Activated CD4-positive, alpha-beta T cell treated with anti-CD3 and anti-CD28 coated beads, Interleukin-2, amount 10 ng/mL, durations not matched to agents 7 days and 5 days (primary cell): ENCODE measurements at places on chromosomes 2 and 18. TPM values are rescaled to one million over a fixed set of nuclear protein-coding genes. Genes with fewer than 3 reads are reported as not detected.

Gene ORC4
- 35.4 TPM for total RNA-seq

Gene RNF152
- total RNA-seq = 0.17 TPM

DNA sequence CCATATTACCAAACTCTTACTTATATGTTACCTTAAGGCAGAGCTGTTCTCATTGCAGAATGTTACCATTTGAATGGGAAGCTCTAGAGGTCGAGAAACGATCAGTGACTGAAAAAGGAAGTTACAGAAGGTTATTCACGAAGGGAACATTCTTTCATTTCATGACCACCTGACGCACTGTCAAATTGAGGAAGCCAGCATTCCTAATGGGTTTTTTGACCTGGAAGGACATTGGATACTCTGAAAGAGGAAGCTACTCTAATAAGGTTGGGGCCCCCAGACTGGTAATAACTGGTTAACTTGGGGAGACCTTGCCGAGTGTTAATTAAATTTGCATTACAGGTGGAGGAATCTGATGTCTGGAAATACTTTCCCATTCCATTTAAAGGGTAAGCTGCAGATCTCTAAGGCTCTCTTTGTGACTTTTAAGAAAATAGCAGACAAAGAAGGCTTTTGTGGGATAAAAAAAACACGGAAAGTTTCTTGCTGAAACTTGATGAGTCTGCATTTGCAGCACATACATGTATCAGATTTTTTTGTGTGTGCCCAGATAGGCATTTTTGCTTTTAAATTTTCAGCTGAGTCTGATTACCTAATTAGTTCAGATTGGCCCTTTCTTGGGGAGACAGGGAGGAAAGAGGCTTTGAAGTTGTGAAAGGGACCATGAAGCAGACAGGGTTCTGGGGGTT lies 137.1 kb downstream of the LTBP1 start:
- DNase-seq = no peak

- no peak for DNase-seq
Observed at GRCh38 chr2:156481312-156481711, 45.1 kb downstream of the GPD2 start.

- DNase-seq = no peak
Observed at GRCh38 chr18:12630136-12630535, 27.8 kb downstream of the SPIRE1 start.

- peak; percentile 92 for DNase-seq
Observed at GRCh38 chr2:60819155-60819862, 62.1 kb upstream of the REL start.

DNA sequence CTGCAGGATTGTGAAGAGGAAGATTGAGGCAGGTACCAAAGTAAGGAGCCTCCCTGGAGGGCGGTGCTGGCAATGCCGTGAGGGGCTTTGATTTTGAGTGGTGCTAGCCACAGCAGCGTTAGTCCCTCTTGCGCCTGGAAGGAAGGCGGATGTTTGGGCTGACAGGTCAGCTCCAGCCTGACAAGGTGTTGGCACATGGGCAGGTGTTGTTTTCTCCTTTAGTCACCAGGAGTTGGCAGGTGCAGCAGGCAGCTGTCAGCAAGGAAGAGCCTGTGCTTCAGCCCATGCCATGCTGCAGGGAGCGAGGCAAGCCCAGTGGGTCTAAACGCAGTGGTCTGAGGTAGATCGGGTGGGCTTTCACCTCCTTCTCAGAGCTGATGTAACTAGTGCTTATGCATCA lies 8.5 kb downstream of the SEC11C start:
- DNase-seq = no peak

Gene LRATD1
- not detected for total RNA-seq

- DNase-seq = no peak
Observed at GRCh38 chr18:4125627-4126230, 329.4 kb downstream of the DLGAP1 start.

DNA sequence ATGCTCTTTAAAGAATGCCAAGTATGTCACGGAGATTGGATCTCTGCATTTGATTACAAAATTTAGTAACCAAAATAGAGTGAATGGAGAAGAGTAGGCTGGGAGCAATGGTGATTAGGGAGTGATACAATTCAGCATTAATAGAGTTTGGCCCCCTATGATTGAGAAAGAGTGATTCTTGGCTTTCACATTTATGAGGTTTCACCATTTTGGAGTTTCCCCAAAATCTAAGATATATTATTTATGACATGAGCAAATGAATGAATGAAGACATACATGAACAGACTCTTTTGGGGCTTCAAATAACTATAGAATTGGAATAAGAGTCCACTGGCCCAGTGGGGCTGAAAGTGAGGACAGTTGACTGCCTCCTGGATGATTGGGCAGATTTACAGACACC lies 255.2 kb downstream of the LPIN1 start:
- DNase-seq = no peak

GRCh38 chr18:79937103-79937860 lies 14.2 kb downstream of the SLC66A2 start:
- DNase-seq = no peak

Gene UCN
- total RNA-seq = 2.3 TPM

DNA sequence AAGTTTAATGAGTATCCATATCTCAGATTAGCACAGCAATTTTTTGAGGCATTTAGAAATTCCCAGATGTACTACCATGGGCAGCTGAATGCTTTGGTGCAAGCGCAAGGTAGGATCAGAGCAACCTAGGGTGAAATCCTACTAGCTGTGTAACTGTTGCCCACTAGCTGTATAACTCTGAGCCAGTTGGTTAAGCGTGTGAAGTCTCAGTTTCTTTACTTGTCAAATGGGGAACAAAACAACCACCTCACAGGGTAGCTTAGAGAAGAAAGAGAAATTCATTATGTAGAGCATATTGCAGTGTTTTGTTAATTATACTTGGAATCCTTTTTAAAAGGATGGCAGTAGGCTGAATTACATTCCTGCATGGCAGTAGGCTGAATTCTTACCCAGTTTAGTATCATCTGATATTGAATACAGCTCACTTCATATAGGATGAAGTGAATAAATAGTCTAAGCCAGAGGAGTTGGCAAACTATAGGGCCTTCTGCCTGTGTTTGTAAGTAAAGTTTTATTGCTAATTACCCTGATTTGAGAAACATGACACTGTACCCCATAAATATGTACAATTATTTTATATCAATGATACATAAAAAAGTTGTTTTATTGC lies 180.7 kb downstream of the PLCL1 start:
- DNase-seq = no peak

GRCh38 chr2:239588451-239589269 lies 187.8 kb upstream of the HDAC4 start:
- DNase-seq = no peak
